ENCODE measurements at places on chromosomes 1 and 21. TPM values are rescaled to one million over a fixed set of nuclear protein-coding genes. Genes with fewer than 3 reads are reported as not detected.

Gene HFM1
- under 0.01 TPM for total RNA-seq

Gene HTR6
- total RNA-seq, result not detected

Gene TIAM1
- 2.7 TPM for total RNA-seq

Gene NTMT2
- not detected for total RNA-seq

Gene CD34
- total RNA-seq, result 51.4 TPM

Gene SAMD13
- 1.7 TPM for total RNA-seq

Gene SMIM1
- 1.0 TPM for total RNA-seq

Gene GPA33
- not detected for total RNA-seq

Gene LCE1F
- not detected for total RNA-seq

Gene C2CD4D
- total RNA-seq, result not detected

Gene S100A16
- total RNA-seq, result 328 TPM

Gene TNNT2
- total RNA-seq, result not detected

Gene LCE1A
- not detected for total RNA-seq

Gene FH
- total RNA-seq, result 73.2 TPM

Gene LACTBL1
- total RNA-seq, result not detected

Gene EDARADD
- total RNA-seq, result not detected

Gene GRIK3
- not detected for total RNA-seq

Gene ALX3
- not detected for total RNA-seq

All from endothelial cell of coronary artery (primary cell).